Pancreas (tissue), 10 donors: ENCODE measurements at places on chromosomes 6 and 20. TPM values are rescaled to one million over a fixed set of nuclear protein-coding genes. Genes with fewer than 3 reads are reported as not detected.

- H3K4me3 ChIP-seq, result no peak overlapping the region
- no peaks in the 10 kb centered on the region for H3K36me3 ChIP-seq
- no peak overlapping the region for H3K27ac ChIP-seq
- no peaks in the 10 kb centered on the region for H3K27me3 ChIP-seq
These were observed 1.1 kb upstream of the SLC22A7 start for GRCh38 chr6:43296780-43297497.

METTL24 gene
- 2.0 TPM for total RNA-seq

- H3K4me3 ChIP-seq, result no peak overlapping the region
- DNase-seq, result no peak
- H3K4me1 ChIP-seq, result peaks cover 6% of the 10 kb centered on the region
- H3K27ac ChIP-seq, result no peak overlapping the region
These were observed 77.8 kb downstream of the COL9A1 start for GRCh38 chr6:70225055-70225454.

CRIP3 gene
- 0.46 TPM for total RNA-seq

GRCh38 chr6:100879317-100879716 is 1.8 kb downstream of the ASCC3 start:
- H3K27me3 ChIP-seq, result no peaks in the 10 kb centered on the region
- no peak for DNase-seq
- no peak overlapping the region for H3K27ac ChIP-seq
- H3K4me3 ChIP-seq, result no peak overlapping the region
